ENCODE measurements at places on chromosomes 7 and 10. TPM values are rescaled to one million over a fixed set of nuclear protein-coding genes. Genes with fewer than 3 reads are reported as not detected.

GRCh38 chr10:1577373-1577770, 160.0 kb downstream of the ADARB2 start:
- peak overlapping the region; percentile 37 for H3K4me3 ChIP-seq
- peaks cover 31% of the 10 kb centered on the region for H3K4me1 ChIP-seq
- DNase-seq: no peak
- no peak overlapping the region for H3K27ac ChIP-seq
- H3K27me3 ChIP-seq: peaks cover 14% of the 10 kb centered on the region

GRCh38 chr7:149753375-149754233, 19.8 kb downstream of the ZNF467 start:
- peak overlapping the region; percentile 84 for H3K27ac ChIP-seq
- H3K4me1 ChIP-seq: peaks cover 7% of the 10 kb centered on the region
- no peak overlapping the region for H3K4me3 ChIP-seq

- H3K27me3 ChIP-seq: peaks cover 6% of the 10 kb centered on the region
- no peak overlapping the region for H3K4me3 ChIP-seq
- H3K4me1 ChIP-seq: peaks cover 2% of the 10 kb centered on the region
- no peak overlapping the region for H3K27ac ChIP-seq
- H3K36me3 ChIP-seq: no peaks in the 10 kb centered on the region
- no peak for DNase-seq
These were observed 1.5 kb downstream of the PVRIG start for GRCh38 chr7:100221231-100221718.

DNA sequence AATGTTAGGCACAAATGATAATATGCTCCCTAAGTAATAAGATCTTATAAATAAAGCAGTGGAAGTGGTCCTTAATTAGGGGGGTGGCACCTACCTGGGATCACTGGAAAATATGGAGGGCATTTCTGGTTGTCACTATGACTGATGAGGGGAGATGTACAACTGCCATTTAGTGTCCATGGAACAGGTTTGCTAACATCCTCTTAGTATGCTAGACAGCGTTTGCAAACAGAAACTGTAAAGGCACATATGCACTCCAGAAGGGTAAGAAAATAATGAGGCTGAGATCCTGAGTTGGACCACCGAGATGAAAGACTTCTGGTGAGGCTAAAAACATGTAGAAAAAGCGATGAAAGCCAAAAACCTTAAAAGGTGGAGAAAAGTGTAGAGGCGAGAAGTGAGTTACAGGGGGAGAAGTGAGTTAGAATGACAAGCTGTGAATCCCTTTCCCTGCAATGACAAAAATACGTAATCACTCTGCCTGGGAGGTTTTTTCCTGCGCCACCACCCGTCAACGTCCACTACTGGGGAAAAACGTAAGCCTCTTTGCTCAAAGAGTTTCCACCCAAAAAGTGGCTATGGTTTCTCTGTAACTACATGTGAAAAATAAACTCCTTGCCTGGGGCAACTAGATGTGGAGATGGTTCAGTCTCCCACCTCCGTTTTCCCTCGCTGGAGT, 767 bp downstream of the KRIT1 start:
- peak overlapping the region; percentile 99 for H3K27ac ChIP-seq
- peaks cover 9% of the 10 kb centered on the region for H3K27me3 ChIP-seq

DNA sequence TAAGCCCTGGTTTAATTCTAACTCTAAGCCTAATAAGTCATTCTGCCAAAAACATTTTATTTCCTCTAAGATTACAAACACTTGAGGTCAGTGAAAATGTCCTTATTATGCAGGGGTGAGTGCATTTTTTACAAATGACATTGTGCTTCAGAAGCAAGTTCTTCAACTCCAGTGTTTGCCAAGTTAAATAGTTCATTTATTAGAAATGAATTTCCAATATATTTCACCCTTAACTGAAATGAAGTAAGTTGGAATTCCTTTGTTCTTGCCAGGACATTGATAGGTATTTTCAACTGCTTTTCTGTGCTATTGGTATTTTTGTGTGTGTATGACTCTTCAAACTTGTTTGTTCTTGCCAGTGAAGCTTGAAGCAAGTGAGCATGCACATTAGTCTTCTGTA, 89.5 kb upstream of the CCDC6 start:
- H3K36me3 ChIP-seq: no peaks in the 10 kb centered on the region
- no peaks in the 10 kb centered on the region for H3K27me3 ChIP-seq
- H3K27ac ChIP-seq: no peak overlapping the region

- no peak for DNase-seq
- H3K36me3 ChIP-seq: no peaks in the 10 kb centered on the region
- H3K4me3 ChIP-seq: no peak overlapping the region
- no peak overlapping the region for H3K27ac ChIP-seq
- peaks cover 3% of the 10 kb centered on the region for H3K27me3 ChIP-seq
These were observed 2.7 kb upstream of the TMEM254 start for GRCh38 chr10:80075781-80076180.

- no peaks in the 10 kb centered on the region for H3K36me3 ChIP-seq
- H3K4me3 ChIP-seq: no peak overlapping the region
- H3K27me3 ChIP-seq: no peaks in the 10 kb centered on the region
- DNase-seq: no peak
- peaks cover 6% of the 10 kb centered on the region for H3K4me1 ChIP-seq
- H3K27ac ChIP-seq: no peak overlapping the region
These were observed 57.5 kb upstream of the CREB5 start for GRCh38 chr7:28354601-28355402.

GRCh38 chr7:73565675-73566340, 8.3 kb upstream of the BCL7B start:
- H3K4me1 ChIP-seq: no peaks in the 10 kb centered on the region
- H3K27me3 ChIP-seq: peaks cover 2% of the 10 kb centered on the region
- H3K4me3 ChIP-seq: no peak overlapping the region
- DNase-seq: no peak
- H3K36me3 ChIP-seq: peaks cover 9% of the 10 kb centered on the region

GRCh38 chr10:50740293-50740648, 535 bp downstream of the ASAH2B start:
- H3K4me3 ChIP-seq: peak overlapping the region; percentile 99
- DNase-seq: no peak
- H3K27me3 ChIP-seq: peaks cover 15% of the 10 kb centered on the region
- no peaks in the 10 kb centered on the region for H3K4me1 ChIP-seq

DNA sequence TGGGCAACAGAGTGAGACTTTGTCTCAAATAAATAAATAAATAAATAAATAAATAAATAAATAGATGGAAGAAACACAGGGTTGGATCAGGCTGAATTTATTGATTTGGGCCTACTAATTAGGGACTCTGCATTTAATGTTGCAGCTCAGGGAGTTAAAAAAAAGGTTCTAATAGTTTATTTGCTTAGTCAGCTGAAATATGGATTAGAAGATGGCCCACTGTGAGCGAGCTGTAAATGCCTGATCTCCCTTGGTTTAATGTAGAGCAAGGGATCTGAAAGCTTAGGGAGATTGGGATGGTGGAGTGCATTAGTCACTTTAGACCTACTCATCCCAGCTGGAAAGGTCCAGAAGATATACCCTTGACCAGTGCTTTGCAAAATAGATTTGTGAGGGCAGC, 25.1 kb upstream of the PDIA4 start:
- H3K4me1 ChIP-seq: no peaks in the 10 kb centered on the region
- no peak for DNase-seq
- peaks cover 8% of the 10 kb centered on the region for H3K36me3 ChIP-seq
- no peak overlapping the region for H3K27ac ChIP-seq

DNA sequence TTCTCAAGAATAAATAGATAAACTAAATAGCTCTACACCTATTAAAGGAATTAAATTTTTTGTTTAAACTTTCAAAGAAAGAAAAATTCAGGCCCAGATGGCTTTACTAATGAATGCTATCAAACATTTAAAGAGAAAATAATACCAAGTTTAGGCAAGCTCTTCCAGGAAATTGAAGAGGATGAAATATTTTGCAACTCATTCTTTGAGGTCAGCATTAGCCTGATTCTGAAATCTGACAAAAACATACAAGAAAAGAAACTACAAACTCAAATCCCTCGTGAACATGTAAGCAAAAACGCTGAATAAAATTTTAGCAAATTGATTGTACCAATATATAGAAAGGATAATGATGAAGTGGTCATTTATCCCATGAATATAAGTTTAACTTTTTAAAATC, 93.4 kb downstream of the RTKN2 start:
- no peak overlapping the region for H3K27ac ChIP-seq
- no peak for DNase-seq

GRCh38 chr10:10967029-10967428, 50.6 kb upstream of the CELF2 start:
- H3K4me1 ChIP-seq: peaks cover 22% of the 10 kb centered on the region
- no peaks in the 10 kb centered on the region for H3K36me3 ChIP-seq
- peak; percentile 24 for DNase-seq
- H3K4me3 ChIP-seq: no peak overlapping the region

The MEST gene
- total RNA-seq: 186 TPM

The AKR1B15 gene
- total RNA-seq: not detected
